ENCODE measurements at places on chromosomes 2 and 18. TPM values are rescaled to one million over a fixed set of nuclear protein-coding genes. Genes with fewer than 3 reads are reported as not detected.

The FBXO48 gene
- 2.6 TPM for total RNA-seq

The CNGA3 gene
- not detected for total RNA-seq

The FASTKD1 gene
- total RNA-seq = 37.9 TPM

The NAT8 gene
- total RNA-seq = not detected

The CHRNA1 gene
- not detected for total RNA-seq

The MYOM1 gene
- total RNA-seq = 2.0 TPM

The GNLY gene
- total RNA-seq = 26.4 TPM

The REG3G gene
- total RNA-seq = not detected

The CMPK2 gene
- total RNA-seq = 18.7 TPM

The POTEI gene
- total RNA-seq = not detected

The AOX1 gene
- total RNA-seq = 0.10 TPM

The SCN9A gene
- total RNA-seq = 0.13 TPM

The CPO gene
- total RNA-seq = not detected

The UGT1A8 gene
- total RNA-seq = not detected

The ZNF2 gene
- total RNA-seq = 3.4 TPM

The ANKRD30BL gene
- not detected for total RNA-seq

The KCTD18 gene
- total RNA-seq = 17.6 TPM

The RPRM gene
- not detected for total RNA-seq

The LBX2 gene
- total RNA-seq = not detected

The SLC5A7 gene
- total RNA-seq = not detected

The PLEKHH2 gene
- 0.58 TPM for total RNA-seq

The ASB18 gene
- total RNA-seq = not detected

The PRKAG3 gene
- not detected for total RNA-seq

The GAL3ST2 gene
- total RNA-seq = 0.20 TPM

The TMEM178A gene
- 0.20 TPM for total RNA-seq

The WDSUB1 gene
- total RNA-seq = 5.3 TPM

The XDH gene
- 0.99 TPM for total RNA-seq

The DNAH7 gene
- not detected for total RNA-seq

The PLCD4 gene
- 0.38 TPM for total RNA-seq

The MALL gene
- total RNA-seq = not detected

The COL6A3 gene
- total RNA-seq = 0.45 TPM

The SLC16A14 gene
- 1.3 TPM for total RNA-seq

The SERPINB7 gene
- not detected for total RNA-seq

The FBXO11 gene
- total RNA-seq = 60.2 TPM

The MERTK gene
- 0.14 TPM for total RNA-seq

The EFR3B gene
- not detected for total RNA-seq

The GRP gene
- not detected for total RNA-seq

The GCG gene
- not detected for total RNA-seq

The NYAP2 gene
- total RNA-seq = not detected

The BOLL gene
- not detected for total RNA-seq

The DSG4 gene
- total RNA-seq = not detected

The MAL gene
- total RNA-seq = 366 TPM

The OTX1 gene
- not detected for total RNA-seq

The ZSWIM2 gene
- total RNA-seq = not detected

The RIT2 gene
- total RNA-seq = not detected
